ENCODE measurements at places on chromosomes 3 and 15. TPM values are rescaled to one million over a fixed set of nuclear protein-coding genes. Genes with fewer than 3 reads are reported as not detected.

Gene STRIT1
- total RNA-seq = not detected

- DNase-seq = no peak
Observed at GRCh38 chr3:53616971-53617892, 122.8 kb downstream of the CACNA1D start.

GRCh38 chr15:94175420-94175819 is 55.9 kb upstream of the MCTP2 start:
- no peak for DNase-seq

DNA sequence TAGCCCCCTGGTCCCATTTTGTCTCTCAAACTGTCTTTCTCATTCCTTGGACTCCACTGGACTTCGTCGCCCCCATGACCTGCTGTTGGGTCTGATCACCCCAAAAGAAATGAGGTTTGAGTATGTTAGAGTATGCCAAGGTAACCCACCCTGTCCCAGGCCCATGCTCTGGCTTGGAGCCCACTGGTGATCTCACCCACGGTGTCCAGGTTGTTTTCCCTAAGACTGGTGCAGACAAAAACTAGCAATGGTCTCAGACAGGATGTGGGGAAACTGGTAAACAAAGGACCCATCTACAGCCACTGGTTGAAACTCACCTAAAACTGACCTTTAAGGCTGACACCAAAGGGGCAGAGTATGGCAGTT is 38.9 kb downstream of the EFCAB12 start:
- no peak for DNase-seq

GRCh38 chr3:128496602-128497304 is 3.8 kb upstream of the GATA2 start:
- peak; percentile 76 for DNase-seq

Gene NOX5
- total RNA-seq = not detected

Gene CD276
- 77.5 TPM for total RNA-seq

GRCh38 chr3:53236112-53236841 is 19.5 kb downstream of the TKT start:
- DNase-seq = peak; percentile 83

- no peak for DNase-seq
Observed at GRCh38 chr3:58025837-58026569, 17.8 kb downstream of the FLNB start.

- DNase-seq = no peak
Observed at GRCh38 chr15:79849789-79850188, 47.0 kb downstream of the MTHFS start.

Gene SLC22A13
- total RNA-seq = 0.21 TPM

DNA sequence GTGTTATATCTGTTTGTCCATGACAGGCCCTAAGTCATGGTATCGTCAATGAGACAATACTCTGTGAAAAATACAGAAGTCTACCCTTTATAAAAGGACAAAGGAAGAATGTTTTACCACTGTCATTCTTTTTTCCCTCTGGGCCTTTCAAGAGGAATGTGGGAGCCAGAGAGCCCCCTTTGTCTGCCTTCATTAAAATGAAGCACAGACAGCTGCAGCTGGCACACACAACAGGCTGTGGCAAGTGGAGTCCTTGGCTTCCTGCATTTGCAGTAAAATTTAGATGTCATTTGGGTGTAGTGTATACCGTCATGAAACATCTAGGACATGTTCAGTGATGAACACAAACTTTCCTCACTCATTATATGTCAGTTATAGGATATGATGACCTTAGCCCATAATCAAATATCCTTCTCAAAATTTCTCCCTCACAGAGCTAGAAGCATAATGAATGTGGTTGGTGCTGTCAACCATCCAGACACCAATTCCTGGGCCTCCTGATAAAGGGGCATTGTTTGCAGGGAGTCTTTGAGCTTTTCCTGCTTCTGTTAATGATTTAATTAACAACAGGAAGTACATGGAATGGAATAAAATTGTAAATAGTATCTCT is 76.4 kb downstream of the DHX36 start:
- no peak for DNase-seq

Gene SV2B
- total RNA-seq = 1.8 TPM

- DNase-seq = peak; percentile 65
Observed at GRCh38 chr3:17140670-17141505, 256.1 kb downstream of the PLCL2 start.

GRCh38 chr3:135752851-135753250 is 212.7 kb upstream of the PPP2R3A start:
- no peak for DNase-seq

DNA sequence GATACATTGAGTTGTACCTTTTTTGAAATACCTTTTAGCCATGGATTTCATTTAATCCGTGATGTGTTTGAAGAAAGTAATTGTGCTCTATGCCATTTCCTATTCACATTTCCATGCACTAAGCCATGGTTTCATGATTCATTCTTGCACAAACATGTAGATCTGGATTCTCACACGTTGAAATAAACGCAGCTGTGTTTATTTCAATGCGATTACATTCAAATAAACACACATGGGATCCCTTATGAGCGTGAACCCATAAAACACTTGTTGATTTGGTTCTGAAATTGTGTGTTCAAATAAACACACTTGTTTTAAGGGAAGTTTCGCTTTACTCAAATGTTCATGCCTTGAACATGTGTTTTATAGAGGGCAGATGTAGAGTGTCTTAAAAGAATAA is 39.2 kb downstream of the BBX start:
- DNase-seq = no peak

DNA sequence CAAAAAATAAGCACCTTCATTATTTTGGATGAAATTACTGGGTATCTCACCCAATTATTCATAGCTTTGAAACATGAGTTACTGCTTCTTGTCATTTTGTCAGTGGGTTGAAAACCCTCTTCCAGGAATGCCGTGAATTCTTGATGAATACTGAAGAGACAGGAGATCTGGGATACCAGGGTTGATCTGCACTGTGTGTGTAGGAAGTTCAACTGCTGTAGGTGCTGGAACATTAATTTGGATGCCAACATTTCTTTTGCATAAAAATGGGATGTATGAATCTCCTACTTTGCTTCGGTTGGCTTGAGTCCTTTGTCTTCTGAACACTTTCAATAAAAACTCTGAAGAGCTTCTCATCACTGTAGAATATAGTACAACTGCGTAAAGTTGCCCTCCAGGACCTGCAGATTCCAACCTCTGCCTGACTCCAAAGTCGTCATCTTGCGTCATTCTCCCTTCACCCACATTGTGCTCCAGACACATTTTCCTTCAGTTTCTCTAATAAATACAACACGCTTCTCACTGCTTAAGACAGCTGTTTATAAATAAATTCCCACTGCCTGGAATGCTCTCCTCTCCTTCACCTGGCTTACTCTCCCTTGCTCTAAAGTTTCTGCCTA is 312.7 kb upstream of the TGFBR2 start:
- DNase-seq = no peak

Gene ZNF592
- total RNA-seq = 19.3 TPM

DNA sequence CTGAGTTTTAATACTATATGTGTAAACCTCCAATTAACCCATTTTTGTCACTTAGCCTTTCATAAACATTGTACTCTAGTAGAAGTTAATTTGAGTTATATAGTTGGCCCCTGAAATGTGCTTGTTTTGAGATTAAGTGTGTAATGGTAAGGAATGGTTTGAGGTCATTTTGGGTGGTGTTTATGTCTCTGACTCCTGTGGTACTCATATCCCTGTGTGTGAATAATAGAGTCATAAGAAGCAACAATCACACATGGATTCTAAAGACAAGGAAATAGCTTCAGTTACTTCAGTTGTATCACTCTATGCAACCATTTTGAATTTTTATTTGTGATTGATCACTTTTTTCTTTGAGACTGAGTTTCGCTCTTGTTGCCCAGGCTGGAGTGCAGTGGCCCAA is 408.5 kb downstream of the MFSD1 start:
- no peak for DNase-seq

DNA sequence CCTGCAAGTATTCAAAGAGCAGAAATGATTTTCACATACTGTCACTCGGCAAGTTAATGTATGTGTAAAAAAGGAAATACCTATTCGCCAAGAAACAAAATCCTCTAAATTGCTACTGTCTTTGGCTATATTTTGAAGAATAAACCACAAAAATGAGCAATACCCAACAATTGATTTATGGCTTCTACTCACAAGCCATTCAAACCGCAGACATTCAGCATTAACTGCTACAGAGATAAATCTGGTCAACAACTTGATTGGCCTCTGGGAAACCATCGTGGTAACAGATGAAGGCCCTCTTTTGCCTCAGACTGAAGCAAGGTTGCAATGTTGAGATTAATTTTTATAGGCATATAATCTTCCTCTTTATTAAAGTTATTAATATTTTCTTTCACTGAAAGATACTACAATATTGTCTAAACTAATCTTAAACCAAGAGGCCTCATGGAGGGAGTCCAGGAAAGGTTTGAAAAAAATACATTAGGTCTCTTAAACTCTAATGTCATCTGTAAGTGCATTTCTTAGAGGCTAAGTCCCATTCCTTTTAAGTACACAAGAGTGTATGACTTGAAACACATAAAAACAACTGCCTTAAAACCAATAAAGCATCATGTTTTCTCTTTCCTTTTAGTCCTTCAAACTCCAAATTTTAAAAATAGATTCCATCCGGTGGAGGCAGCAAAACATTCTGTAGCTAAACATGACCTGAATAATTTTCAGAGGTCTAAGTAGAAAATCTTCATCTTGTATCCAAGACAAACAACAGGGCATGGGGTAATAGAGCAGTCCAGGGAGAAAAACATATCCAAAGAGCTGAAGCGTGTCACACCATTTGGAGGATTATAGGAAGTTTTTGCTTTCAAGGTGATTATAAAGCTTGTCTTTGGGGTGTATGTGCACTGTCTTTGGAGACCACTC is 162.4 kb upstream of the TGFBR2 start:
- no peak for DNase-seq

DNA sequence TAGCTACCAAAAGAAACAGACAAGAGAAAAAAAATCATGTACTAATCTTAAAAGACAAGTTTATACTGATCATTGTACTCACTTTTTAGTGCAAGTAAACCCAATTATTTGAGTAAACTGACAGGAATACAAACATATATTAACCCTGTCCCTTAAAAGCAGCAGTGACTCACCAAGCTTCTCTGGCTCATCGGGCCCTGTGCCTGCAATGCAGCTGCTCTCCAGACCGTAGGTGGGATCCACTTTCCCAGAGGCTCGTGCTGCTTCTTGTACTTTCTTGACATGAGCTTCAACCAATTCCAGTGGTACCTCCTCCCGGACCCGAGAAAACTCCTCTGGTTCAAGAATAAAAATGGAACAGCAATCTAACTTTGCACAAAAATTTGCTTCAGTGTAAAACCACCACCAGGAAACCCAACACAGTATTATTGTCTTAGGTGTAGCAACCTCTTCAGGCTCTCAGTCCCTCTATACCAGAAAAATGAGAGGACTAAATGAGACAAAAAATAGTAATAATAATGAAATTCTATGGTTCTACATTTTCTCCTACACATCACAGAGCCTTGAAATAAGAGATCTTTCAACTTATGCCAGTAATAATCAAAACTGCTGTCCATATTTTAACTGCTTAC is 82.6 kb upstream of the CSPG5 start:
- no peak for DNase-seq

DNA sequence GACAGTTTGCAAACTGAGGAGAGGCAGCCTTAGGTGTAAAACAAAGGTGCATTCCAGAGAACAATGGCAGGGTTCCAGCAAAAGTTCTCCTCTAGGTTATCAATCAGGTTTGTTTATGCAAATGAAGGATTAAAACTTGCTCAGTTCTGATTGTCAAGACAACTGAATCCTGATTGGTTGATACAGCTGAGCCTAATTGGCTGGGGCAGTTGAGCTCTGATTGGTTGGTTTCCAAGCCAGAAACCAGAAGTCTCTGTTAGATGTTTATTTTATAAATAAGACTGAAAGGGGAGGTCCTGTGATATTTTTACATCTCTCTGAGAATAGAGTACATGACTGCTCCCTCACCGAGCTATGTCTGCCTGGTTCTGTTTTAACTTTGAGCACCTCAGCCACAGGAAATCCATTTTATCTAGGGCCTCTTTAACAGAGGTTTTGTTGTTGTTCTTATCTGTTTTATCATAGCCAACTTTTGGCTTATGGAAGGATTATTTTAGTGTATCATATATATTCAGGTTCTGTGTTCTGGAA is 37.8 kb downstream of the PPM1L start:
- no peak for DNase-seq

Gene CLCN2
- 2.3 TPM for total RNA-seq

- no peak for DNase-seq
Observed at GRCh38 chr15:41827290-41827879, 507 bp upstream of the JMJD7 start.

Gene CYP11A1
- 1.8 TPM for total RNA-seq

- no peak for DNase-seq
Observed at GRCh38 chr3:158086776-158087175, 19.4 kb downstream of the SHOX2 start.

Gene SCN5A
- 191 TPM for total RNA-seq

DNA sequence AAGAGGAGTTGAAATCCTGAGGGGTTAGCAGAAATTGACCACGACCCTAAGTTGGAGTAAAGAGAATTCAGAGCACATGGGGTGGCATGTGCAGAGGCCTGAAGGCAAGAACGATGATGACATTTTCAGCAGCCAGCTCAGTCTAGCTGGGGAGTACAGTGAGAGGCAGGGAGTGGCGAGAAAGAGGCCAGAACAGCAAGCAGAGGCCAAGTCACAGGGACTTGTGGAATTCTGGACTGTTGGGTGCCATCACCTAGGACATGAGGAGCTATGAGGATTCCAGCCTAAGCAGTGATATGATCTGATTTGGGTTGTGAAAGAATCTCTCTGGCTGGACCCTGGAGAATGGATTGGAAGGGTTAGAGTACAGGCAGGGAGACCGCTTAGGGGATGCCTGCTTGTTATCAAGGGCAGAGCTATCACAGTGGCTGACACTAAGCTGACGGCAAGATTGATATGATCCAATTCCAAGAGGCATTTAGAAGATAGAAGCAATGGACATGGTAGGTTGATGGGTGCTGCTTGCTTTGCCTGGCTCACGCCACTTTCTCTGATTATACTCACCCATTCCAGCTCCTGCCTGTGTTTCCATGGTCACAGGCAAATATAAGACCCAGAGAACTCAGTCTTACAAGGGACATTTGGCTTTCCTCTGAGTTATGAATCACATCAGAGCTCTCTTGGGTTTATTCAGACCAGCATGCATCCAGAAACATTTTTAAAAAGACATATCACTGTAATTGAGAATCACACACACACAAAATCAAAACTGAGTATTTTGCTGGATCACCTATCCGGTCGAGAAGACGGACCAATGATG is 66.4 kb downstream of the LRTM1 start:
- DNase-seq = no peak

Gene PP2D1
- total RNA-seq = not detected

- DNase-seq = no peak
Observed at GRCh38 chr3:191005790-191006189, 143.3 kb upstream of the GMNC start.

Gene OR4F6
- total RNA-seq = not detected

DNA sequence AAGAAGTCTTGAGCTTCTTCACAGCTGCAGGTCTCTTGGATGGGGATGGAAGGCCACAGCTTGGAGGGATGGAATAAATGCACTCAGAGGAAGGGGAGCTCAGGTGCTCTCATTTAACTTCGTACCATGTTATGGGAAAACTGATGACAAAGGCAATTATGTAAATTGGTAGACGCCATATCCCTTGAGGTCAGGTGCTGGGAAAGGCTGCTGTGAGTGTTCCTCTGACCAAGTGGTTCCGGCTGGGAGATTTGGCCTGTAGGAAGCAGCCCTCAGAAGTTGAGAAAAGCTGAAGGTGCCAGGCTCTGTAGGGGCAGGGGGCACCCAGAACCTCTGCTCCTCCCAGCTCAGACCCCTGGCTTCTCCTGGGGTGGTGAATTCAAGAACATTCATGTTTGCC is 47.1 kb downstream of the FAH start:
- no peak for DNase-seq

Measured in left cardiac atrium (tissue), 4 donors.